ENCODE measurements at places on chromosomes 2 and 18.

DNA sequence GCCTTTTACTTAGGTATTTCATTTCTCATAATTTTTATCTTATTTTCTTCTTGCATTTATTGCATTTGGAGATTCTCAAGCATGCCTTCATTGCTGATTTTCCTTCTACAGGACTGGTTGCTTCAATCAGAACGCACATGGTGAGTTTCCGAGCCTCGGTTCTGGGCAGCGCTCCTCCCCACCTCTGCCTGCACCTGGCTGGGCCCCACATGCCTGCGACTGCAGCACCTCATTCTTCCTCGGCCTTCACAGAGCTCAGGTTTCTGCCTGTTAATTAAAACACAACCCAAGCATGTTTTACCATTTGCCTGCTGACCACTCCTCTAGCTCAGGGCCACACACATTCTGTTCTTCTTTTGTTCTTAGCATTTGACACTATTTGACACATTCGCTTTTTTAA lies 398.8 kb downstream of the GALR1 start:
- no peak for DNase-seq

- DNase-seq = no peak
These were observed 26.1 kb upstream of the MAL start for GRCh38 chr2:94999431-94999883.

DNA sequence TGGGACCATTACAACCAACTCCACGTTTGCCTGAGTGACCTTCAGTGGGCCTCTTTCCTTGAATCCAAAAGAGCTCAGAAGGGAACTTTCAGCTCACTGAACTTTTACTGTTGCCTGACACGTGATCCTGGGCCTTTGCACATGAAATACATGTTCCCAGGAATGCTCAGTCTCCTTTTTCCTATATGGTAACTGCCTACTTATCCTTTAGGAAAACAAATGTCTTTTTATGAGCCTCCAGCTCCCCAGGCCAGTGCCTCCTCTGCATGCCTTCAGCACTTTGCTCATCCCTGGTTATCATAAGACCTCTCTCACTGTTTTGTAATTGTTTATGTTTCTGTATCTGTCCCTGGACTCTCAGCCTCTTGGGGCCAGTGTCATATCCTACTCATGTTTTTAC lies 5.1 kb downstream of the PLA2R1 start:
- no peak for DNase-seq

- DNase-seq = no peak
These were observed 172.2 kb upstream of the MYO3B start for GRCh38 chr2:170005702-170006101.

DNA sequence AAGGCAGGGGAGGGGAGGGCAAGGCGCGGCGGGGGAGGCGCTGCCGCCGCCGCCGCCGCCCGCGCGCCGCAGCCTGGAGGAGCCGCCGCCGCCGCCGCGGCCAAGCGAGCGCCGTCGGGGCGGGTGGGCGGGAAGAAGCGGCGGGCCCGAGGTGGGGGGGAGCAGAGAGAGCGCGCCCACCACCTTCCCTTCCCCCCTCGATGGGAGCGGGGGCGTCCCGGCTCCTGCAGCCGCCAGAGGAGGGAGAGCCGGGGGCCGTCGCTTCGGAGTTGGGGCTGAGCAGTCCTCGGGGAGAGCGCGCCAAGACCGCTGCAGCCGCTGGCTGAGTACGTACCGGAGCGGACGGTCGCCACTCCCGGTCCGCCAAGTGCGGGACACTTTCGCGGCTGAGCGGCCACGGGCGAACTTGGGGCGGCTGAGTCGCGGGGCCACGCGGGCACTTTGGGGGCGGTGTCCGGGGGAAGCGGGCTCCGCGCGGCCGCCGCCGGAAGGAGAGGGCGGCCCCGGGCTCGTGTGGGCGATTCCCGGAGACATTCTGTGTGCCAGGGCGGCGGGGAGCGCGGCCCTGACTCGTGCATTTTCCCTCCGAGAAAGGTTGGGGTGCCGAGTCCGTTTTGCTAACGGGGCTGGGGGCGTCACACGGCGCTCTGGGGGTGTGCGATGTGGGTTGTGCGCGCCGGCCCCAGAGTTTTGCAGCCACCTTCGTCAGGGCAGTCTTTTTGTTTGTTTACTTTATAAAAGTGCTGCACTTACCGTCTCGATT lies at the start of gene NAB1:
Gene NAB1 (plus strand): TSS at position 49 of the 763 bp plus-strand sequence. CDS start 10,094 bp downstream, outside the sequence.
- peak; percentile 20 for DNase-seq

DNA sequence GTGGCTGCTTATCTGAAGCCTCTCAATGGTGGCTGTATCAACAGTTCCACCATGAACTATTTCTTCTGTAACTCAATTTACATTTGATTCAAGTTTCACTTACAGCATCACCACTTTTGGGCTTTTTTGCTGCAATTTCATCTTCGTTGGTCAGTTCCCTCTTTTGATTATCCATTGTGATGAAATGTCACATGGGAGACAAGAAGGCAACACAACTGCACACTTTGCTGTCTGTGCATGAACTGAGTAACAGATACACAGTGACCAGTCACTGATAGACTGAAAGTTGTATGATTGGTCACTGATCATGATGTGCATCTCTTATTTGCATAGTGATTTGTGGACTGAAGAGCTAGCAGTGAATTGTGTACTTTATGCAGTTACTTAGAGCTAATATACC lies 130.7 kb upstream of the RNF152 start:
- DNase-seq = no peak

GRCh38 chr2:17146358-17146757 lies 371.9 kb downstream of the RAD51AP2 start:
- no peak for DNase-seq

DNA sequence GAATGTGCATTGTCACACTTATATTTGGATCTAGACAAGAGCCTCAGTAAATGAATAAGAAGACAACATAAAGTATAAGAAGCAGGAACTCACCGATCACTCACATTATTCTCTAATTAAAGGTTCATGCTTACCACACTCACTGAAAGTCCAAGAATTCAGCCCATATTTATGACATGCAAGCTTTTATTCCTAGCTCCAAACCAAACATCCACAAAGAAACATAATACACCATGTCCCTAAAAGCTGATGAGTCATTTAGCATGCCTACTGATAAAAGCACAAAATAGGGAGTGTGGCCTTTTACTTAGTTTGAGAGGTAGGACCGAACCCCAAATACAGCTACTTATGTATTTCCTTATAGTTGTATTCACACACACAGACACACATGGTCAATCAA lies 1094.6 kb upstream of the CDH2 start:
- no peak for DNase-seq

GRCh38 chr2:224952936-224953657 lies 89.2 kb downstream of the DOCK10 start:
- no peak for DNase-seq

DNA sequence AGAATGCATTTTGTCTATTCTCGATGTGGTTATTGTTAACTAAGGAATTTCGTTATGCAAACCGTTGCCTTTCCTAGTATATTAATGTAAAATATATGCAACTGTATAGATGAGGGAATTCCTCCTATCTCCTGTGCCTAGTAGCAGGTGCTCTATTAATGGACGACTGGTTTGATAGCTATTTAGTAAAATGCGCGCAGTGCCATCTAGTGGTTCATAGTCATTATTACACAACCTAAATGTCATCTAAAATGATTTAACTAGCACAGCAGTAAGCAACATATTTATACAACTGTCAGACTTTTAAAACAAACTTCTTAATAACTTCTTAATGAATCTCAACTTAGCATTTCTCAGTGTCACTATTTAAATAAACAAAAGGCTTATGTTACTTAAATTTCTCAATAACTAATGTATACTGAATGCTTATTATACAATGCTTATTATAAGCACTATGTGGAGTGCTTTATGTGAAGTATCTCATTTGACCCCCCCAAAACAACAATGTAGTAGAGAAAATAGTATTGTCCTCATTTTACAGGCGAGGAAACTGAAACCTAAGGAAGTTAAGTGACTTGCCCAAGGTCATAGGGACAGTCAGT lies 77.9 kb downstream of the DTNA start:
- DNase-seq = peak; percentile 25

GRCh38 chr2:173929441-173929840 lies 35.7 kb downstream of the SP3 start:
- no peak for DNase-seq

DNA sequence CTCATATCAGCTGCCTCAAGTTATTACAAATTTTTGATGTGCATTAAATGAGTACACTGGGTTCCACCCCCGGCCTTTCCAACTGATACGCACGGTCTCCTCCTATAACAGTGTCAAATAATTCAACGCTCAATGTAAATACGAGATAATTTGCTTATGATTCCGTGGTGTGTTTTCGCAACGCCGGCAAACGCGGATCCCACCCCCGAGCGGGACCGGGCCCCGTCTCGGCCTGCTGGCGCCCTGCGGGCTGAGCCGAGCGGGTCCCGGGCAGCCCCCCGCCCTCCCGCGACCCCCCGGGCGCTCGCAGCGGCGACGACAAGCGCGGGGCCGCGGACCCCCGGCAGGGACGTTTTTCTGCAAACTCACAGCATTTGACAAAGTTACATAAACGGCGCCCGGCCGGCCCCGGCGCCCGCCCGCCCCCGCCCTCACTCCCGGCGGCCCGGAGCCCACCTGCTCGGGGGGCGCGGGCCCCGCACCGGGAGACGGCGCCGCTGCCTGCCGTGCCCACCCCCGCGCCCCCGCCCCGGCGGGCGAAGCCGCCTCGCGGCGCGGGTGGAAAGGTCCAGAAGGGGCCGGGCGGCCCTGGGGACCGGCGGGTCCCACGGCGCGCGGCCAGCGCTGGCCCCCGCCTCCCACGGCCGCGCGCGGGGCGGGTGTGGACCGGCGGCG lies 762 bp downstream of the HDAC4 start:
- DNase-seq = no peak

DNA sequence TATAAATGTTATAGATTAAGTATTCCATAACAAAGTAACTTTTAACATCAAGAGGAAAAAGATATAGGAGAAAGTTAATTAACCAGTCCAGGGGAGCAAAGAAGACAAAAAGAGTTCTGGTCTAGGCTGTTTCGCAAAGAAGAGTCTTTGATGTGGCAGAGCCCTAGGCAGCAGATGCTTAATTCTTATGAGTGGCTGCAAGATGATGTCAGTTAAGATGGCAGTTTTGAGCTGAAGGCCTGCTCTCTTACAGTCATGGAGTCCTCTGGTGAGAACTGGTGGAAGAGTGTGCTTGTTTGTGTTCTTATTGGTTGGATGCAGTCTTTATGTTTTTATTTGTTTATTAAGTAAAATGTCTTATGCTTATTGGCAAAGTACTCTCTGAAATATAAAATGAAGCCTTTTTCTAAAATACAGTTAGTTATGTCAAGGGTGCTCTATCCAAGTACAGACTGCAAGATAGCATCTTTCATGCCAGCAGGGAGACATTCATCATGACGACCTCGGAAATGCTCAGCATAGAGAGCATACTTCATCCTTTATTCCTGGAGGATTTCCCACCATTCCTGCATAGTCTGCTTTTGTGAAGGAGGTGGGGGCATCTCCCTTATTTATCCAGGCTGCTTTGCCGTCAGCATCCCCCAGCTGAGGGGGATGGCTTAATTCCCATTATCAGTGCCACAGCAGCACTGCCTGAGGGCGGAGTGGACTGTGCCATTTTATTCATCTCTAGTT lies 38.9 kb upstream of the SERPINE2 start:
- DNase-seq = no peak

Measured in activated CD4-positive, alpha-beta T cell treated with anti-CD3 and anti-CD28 coated beads, Interleukin-2, amount 50 U/mL, for 24 hours (primary cell).